NCI-H1048 (cell line): ENCODE measurements at places on chromosomes 13 and 19.

- DNase-seq = no peak
These were observed 677.6 kb downstream of the UQCRFS1 start for GRCh38 chr19:28535352-28535775.

- no peak for DNase-seq
These were observed 11.7 kb downstream of the ZNF773 start for GRCh38 chr19:57511484-57511883.

GRCh38 chr19:8561075-8561764, 16.0 kb downstream of the MYO1F start:
- no peak for DNase-seq

DNA sequence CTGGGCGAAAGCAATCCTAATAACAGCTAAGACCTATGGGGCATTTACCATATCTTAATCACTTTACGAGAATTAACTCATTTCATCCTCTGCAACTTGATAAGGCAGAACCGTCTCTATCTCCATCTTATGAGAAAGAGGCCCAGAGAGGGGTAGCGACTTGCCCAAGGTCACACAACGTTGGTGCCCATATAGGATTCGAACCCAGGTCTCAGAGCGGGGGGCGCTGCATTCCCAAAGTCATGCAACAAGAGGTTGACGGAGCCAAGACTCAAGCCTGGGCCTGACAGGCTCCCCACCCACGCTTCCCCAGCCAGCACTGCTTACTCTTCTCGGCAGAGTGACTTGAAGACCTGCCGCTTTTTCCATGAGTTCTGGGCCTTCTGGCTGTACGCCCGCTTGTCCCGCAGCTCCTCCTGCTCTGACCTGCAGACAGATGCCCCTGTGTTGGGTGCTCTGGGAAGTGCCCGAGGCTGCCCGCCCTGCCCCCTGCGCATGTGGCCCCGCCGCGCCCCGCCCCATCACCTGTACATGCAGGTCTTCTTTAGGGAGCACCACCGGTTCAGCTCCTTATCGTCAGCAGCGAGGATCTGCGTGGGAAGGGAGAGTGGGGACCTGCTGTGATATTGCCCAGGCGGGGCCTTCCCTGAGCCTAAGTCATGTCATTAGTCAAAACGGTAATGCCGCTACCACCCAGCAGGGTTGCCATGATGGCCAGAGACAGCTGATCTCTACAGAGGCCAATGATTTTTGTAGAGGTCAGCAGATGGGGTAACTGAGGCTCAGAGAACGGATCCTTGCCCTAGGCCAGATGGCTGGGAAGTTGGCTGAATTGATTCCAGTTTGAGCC, 10.8 kb downstream of the KRI1 start:
- DNase-seq = no peak

GRCh38 chr13:59354665-59355369, 808.9 kb downstream of the DIAPH3 start:
- DNase-seq = no peak

GRCh38 chr13:23859455-23859854, 29.7 kb downstream of the MIPEP start:
- DNase-seq = no peak

- DNase-seq = no peak
These were observed at the start of gene DAZAP1 for GRCh38 chr19:1407528-1408299. DAZAP1 (plus strand) TSS chr19:1407586; CDS start chr19:1407774, 188 bp downstream.

DNA sequence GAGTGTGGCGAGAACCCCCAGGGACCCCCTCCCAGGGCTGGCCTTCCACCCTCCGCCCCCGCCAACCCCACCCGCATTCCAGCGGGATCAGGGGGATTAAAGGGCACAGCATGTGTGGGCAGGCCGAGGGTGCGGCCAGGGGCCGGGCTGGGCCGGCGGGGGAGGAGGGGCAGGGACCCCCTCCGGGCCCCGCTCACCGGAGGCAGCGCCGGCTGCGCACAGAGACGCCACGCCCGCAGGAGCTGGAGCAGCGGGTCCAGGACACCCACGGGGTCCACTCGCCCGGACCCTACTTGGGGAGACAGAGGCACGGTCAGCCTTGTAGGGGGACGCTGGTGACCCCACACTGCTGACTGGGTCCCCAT, 2.4 kb downstream of the ADAMTSL5 start:
- DNase-seq = no peak
